ENCODE measurements at places on chromosomes 7 and 10.

DNA sequence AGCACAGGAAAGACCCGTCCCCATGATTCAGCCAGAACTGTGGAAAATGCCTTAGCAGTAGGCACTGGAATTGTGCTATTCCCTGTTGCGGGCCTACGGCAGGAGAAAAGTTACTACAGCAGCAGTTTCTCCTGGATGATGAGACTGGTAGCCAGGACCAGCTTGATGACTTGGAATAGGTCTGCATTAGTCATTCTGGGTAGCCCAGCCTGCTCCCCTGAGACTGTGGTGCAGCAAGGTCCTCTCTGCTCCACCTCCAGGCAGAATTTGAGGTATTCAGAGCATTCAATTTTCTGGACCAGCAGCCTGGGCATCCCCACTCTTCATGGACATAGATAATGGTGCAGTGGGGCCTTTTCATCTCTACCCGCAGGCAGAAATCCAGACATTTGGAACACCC is 490.0 kb downstream of the SH2D4B start:
- DNase-seq: no peak

DNA sequence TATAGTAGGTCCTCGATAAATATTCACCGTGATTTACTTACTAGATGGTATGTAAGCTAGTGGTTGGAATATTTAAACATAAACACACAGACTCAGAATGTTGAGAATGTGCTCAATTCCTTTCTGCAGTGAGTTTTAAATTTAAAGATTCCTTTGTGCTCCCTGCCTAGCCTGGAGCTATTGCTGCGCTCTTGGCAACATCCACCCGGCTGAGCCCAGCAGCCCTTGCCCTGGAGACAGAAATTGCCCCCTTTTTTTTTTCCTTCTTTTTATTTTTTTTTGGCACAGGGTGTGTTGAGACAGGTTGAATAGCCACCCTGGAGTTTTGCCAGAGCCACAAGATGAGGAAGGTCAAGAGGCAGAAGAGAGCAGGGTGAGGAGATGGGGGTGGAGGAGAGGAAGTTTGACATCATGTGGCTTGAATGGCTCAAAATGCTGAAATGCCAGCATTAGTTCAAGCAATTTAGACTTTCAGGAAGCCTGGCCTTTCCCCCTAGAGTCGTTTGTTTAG is 180.8 kb downstream of the PRKCQ start:
- no peak for DNase-seq

DNA sequence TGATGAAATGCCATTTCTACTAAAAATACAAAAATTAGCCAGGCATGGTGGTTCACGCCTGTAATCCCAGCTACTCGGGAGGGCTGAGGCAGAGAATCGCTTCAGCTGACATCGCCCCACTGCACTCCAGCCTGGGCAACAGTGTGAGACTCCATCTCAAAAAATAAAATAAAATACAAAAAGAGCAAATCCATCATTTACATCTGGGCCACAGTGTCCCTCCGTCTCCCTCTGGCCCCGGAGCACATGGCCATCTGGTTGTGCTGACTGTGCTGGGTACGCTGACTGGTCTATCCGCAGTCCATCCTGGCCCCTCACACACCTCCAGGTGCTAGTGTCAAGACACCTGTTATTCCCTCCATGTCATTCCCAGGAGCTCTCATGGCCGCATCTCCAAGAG is 42.1 kb downstream of the KCNH2 start:
- DNase-seq: no peak

GRCh38 chr7:30841025-30841735 is 70.0 kb downstream of the MINDY4 start:
- no peak for DNase-seq

DNA sequence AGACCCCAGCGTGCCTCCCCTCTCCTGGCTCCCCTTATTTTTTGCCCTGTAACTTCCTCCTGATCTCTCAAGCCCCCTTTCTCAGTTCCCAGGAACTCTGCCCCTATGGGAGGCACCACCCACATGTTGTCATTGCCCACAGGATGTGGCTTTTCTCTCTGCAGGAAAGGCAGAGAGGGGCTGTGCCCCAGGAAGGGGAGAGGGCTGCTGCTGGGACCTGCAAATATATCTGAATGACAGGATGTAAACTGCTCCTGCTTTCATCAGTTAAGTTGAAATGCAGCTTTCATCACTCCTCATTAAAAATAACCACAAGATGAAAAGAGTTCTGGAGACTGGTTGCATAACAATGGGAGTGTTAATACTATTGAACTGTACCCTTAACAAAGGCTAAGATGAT is 103.3 kb downstream of the CLEC2L start:
- DNase-seq: no peak

DNA sequence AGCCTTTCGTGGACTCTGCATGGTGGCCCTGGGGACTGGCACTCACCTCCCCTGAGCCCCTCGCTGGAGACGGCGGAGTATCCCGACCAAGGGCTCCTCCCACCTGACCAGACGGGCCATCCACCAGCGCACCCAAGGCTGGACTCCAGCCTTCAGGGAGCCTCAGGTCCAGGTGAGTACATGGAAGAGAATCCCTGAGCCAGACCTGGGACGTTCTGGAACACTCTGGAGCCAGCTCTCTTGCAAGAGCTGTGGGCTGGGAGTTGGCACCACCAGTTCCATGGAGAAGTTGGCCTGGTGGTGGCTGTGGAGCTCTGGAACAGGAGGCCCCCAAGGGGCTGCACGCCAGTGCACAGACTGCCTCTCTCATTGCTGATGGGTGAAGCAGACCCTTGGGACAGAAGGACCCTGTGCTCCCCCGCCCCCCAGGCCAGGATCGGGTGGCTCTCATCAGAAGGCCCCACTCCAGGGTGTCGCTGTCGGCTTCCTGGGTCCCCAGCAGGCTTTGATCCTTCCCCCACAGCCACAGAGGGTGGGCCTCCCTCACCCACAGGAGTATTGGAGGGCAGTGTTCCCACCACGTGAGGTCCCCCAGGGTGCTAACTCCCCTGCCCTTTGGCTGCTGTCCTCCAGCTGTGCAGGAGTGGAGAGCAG is 189.9 kb downstream of the EBF3 start:
- no peak for DNase-seq

- DNase-seq: no peak
These were observed 13.6 kb downstream of the NKX1-2 start for GRCh38 chr10:124436191-124436638.

DNA sequence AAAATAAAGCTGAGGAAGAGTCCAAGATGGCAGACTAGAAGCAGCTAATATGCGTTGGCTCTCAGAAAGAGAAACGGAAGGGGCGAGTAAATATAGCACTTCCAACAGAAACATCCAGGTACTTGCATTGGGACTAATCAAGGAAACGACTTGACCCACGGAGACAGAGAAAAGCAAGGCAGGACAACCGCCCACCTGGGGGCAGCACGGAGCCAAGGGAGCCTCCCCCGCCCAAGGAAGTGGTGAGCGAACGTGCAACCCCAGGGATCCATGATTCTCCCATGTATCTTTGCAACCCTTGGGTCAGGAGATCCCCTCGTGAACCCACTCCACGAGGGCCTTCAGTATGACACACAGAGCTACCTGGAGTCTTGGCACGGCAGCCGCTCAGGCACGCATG is 45.4 kb upstream of the GRM3 start:
- no peak for DNase-seq

DNA sequence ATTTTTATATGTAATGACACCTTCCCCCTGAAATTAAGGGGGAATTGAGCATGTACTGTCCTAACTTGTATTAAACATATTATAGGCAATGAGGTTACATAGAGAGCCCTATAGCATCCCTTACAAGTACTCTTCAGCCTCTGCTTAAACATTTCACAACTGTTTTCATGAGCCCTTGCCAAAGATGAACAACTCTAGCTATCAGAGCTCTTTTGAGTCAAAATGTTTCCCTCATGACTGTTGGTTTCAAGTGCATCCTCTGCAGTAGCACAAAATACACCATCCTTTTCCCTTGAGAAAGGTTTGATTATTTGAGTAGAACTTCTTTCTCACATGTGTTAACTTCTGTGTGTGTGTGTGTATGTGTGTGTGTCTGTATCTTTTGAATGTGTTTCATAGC is 1157.6 kb upstream of the CELF2 start:
- no peak for DNase-seq

- DNase-seq: no peak
These were observed 75.9 kb upstream of the HGF start for GRCh38 chr7:81845744-81846241.

- no peak for DNase-seq
These were observed 142.4 kb upstream of the BMPER start for GRCh38 chr7:33762911-33763306.

- DNase-seq: no peak
These were observed 108.6 kb downstream of the NSUN6 start for GRCh38 chr10:18542832-18543231.

GRCh38 chr7:89666136-89666835 is 488.0 kb upstream of the STEAP1 start:
- DNase-seq: no peak

DNA sequence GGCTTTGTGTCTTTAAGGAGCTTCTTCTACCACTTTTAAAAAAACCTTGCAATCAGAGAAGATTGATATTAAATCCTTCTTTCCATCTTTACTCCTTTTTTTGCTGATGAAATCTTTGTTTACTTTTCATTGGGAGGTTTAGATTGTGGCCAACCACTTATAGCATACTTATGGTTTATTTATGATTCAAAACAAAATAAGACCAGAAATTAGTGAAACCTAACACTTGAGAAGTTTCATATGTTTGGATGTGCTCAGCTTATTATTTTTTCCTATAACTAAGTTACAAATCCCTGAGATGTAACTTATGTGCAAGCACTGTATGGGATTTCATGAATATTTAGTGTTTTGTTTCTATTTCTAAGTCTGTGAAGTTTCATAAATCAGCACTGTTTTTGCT is 13.5 kb upstream of the PRPS1L1 start:
- no peak for DNase-seq

GRCh38 chr10:89745903-89746302 is 44.5 kb downstream of the KIF20B start:
- no peak for DNase-seq

GRCh38 chr7:24948739-24949138 is 31.2 kb downstream of the OSBPL3 start:
- no peak for DNase-seq

GRCh38 chr7:151387161-151388006 is 22.5 kb downstream of the WDR86 start:
- DNase-seq: no peak

DNA sequence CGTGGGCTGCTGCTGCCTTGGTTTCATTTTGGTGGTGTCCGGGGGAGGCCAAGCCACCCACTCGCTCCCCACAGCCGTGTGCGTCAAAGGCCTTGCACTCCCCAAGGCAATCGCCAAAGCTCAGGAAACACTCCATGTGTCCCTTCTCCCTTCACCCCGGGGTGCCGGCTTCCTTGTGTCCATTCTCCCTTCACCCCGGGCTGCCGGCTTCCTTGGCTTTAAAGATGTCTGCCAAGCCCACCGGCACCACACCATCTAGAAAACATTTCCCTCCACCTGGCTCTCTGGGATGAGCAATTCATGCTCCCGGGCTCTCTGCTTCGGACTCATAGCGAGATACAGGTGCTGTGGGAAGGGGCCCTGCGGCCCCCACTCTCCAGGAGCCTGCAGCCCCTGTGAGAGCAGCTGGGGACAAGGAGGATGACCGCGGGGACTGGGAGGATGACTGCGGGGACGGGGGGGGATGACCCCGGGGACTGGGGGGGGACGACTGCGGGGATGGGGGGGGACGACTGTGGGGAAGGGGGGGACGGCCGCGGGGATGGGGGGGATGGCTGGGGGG is 322.1 kb downstream of the DNAJB6 start:
- DNase-seq: no peak

- no peak for DNase-seq
These were observed 514.2 kb upstream of the MGMT start for GRCh38 chr10:128952856-128953255.

- no peak for DNase-seq
These were observed 313.1 kb downstream of the AUTS2 start for GRCh38 chr7:69911337-69911736.

DNA sequence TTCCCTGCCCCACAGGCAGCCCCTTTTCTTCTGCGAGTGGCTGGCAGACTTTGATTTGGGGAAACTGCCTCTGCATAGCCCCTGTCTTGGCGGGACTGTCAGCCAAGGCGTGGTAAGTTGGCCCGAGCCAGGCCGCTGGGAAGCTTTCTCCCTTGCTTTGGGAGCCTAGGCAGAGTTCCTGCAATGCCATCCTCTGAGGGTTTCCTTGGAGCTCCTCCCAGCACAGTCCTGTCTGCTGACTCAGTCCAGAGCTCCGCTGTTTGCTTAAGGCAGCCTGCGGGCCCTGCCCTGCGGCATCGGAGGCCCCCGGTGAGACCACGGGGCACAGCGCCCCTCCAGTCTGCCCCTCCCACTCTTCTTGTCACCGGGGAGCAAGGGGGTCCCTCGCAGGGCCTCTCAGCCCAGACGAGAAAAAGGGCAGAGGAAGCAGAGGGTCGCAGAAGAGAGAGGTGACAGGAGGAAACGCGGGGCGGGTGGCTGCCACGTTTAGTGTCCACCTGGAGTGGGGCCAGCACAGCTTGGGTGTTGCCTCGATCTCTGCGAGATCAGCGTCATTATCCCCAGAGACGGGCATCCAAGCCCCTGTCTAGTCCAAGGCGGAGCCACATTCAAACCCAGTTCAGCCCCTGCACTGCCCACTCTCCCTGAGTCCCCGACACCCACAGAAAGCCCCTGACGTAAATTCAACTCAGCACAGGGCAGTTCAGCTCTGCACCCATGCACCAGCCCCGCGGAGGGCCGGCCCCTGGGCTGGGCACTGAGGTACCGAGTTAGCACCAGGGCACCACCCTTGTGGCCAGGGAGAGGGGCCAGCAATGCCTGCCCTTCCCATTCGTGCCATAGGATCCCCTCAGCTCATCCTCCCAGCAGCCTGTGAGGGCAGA is 59.0 kb upstream of the CHST15 start:
- DNase-seq: peak; percentile 78

DNA sequence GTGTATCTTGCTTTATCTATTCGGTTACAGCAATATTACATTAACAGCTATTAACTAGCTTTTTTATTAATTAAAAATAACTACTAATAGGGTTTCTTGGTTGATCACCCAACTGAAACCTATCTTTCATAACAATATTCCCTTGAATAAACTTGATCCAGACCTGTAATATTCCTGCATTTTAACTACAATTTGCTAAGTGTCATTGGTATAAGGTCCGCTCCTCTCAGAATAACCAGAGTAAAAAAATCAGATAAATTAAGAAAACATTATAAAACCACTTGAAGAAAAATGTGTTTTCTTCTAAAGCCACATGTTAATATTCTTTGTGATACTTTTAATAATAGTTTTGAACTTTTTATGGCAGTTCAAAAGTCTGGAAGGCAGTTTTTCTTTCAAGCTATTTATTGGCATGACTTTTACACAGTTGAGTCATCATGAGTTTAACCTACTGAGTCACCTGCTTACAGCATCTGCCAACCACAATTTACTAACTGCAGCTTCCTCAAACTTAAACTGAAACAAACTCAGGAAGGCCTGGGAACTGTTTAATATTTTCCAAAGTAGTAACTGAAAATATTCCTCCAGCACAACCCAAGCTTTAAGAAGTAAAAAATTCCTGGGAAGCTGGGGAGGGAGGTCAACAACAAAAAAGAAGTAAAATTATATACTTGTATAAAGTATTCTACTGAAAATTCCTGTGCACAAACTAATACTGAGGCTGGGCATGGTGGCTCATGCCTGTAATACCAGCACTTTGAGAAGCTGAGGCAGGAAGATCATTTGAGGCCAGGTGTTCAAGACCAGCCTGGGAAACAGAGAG is 103.2 kb downstream of the NRBF2 start:
- DNase-seq: no peak

GRCh38 chr10:120607710-120608703 is 151.0 kb downstream of the PLPP4 start:
- DNase-seq: no peak

GRCh38 chr7:85773116-85773728 is 586.4 kb upstream of the SEMA3D start:
- no peak for DNase-seq
